ENCODE measurements at places on chromosomes 3 and 15. TPM values are rescaled to one million over a fixed set of nuclear protein-coding genes. Genes with fewer than 3 reads are reported as not detected.
A peak's percentile ranks its signal among the peaks of the same experiment; 100 is the strongest.

DNA sequence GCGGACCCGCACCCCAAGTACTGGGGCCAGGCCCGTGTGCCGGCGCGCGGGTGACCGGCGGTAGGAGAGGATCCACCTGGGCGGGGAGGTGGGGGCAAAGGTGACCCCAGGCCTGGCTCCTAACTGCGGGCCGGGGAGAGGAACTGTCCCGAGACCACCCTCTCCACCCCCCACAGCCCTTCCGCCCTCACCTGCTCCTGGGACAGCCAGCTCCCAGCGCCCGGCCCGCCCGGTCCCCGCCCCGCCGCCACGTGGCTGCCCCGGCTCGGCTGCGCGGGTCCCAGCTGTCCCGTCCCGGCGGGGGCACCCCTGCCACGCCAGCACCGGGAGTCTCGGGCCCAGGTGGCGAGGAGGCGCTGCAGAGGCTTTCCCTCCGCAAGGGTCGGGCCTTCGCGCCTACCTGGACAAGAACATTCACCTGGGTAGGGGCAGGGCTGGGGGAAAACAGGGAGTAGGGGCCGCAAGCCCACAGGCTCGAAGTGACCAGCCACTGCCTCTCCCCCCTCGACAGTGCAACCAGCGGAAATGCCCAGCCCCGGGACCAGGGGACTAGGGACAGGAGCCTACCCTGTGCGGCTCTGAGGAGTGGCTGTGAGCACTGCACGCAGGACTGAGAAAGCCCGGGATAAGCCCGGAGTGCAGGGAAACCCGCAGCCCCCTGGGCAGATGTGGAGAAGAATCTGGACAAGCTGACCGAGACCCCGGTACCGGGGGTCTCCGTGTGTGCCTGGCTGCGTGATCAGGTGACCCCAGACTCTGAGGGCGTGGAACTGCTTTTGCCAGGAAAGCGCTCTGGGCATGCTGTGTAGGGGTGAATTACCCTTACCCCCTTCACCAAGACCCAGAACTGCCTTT, at the start of gene SLC12A8:
TSS of gene SLC12A8 (minus strand) at position 240 of the 855 bp plus-strand sequence. CDS start 1,399 bp downstream, outside the sequence.
- no peak for DNase-seq

GRCh38 chr15:67085818-67086636, 20.6 kb downstream of the SMAD3 start:
- peak; percentile 79 for DNase-seq

DNA sequence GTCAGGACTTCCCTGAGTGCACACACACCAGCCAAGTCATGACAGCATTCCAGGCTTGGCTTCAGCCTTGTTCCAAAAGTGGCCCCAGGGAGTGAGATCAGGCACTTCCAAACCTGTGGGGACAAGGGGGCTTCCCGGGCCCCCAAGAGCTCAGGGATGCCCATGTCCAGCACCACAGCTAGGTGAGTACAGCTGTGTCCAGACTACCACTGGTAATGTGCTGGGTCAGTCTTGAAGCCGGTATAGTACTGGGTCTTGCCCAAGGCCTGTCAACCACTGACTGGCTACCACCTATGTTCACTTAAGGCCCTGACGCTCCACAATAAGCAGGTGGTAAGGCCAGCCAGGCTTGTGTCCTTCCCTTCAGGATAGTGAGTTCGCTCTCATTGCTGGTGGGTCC, 249.3 kb downstream of the UNC13C start:
- DNase-seq: no peak

GRCh38 chr3:13257666-13258065, 162.5 kb downstream of the NUP210 start:
- DNase-seq: no peak

GRCh38 chr3:192857260-192857661, 60.4 kb downstream of the MB21D2 start:
- DNase-seq: no peak

- no peak for DNase-seq
These were observed 28.3 kb downstream of the LMCD1 start for GRCh38 chr3:8529738-8530525.

- DNase-seq: no peak
These were observed 99.1 kb downstream of the MESD start for GRCh38 chr15:80890341-80891005.

- DNase-seq: no peak
These were observed 958.8 kb upstream of the NR2F2 start for GRCh38 chr15:95371664-95372063.

Gene GRK7
- not detected for polyA plus RNA-seq

GRCh38 chr3:112687211-112687610, 46.3 kb upstream of the CCDC80 start:
- DNase-seq: no peak

Gene TRIM42
- not detected for polyA plus RNA-seq

DNA sequence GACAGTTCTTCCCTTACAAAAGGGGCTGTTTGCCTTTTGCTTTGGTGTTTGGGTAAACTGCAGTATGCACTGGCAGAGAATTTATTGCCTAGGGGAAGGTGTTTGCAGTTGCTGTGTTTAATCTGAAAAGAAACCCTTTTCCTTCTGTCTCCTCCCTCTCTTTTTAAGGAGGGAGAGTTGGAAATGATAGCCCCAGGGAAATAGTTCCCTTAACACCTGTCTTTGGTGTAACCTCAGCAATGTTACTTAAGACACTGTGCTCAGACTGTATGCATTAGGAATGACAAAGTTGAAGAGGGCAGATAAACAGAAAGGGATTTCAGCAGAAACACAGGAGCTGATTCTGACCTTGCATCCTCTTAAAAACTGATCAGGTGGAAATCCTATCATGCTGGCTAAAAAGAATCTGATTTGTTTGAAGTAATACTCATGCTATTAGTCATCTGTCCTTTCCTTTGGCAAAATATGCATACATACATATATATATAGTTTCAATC, 125.4 kb downstream of the TP63 start:
- no peak for DNase-seq

Gene ADGRG7
- not detected for polyA plus RNA-seq

- DNase-seq: peak; percentile 16
These were observed 387.5 kb upstream of the ATP11B start for GRCh38 chr3:182405759-182406158.

Gene GOLGA6B
- not detected for polyA plus RNA-seq

All from muscle of back (tissue), 13 donors.